Esophagus muscularis mucosa (tissue), 4 donors: ENCODE measurements at places on chromosomes 16 and 17.

DNA sequence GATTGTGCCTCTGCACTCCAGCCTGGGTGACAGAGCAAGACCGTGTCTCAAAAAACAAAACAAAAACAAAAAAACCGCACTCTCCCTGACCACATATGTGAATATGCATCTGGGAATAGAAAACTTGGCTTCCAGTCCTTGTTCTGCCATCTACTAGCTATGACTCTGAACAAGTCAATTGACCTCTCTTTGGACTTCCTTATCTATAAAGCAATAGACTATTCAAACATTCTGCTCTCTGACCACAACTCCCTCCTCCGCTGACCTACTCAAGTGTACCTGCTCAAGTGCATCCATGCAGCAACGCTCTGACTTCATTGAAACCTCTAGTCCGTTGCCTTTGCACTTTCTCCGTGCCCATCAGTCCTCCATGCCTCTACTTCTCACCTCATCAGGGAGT is 52.6 kb upstream of the KDM6B start:
- no peak for DNase-seq

GRCh38 chr16:67884684-67885083 is at the start of gene NRN1L:
Gene NRN1L (plus strand): TSS chr16:67884885. CDS start chr16:67884904, 19 bp downstream.
- DNase-seq = peak; percentile 95

- peak; percentile 84 for DNase-seq
Observed at GRCh38 chr16:66188917-66189725, 177.4 kb upstream of the CDH5 start.

- DNase-seq = no peak
Observed at GRCh38 chr17:4393806-4394205, 27.3 kb upstream of the UBE2G1 start.

- DNase-seq = no peak
Observed at GRCh38 chr16:17998550-17998949, 338.0 kb downstream of the NPIPA8 start.

GRCh38 chr16:85629326-85629725 is 16.2 kb downstream of the GSE1 start:
- DNase-seq = no peak

GRCh38 chr17:63278728-63279442 is 167.2 kb downstream of the CYB561 start:
- DNase-seq = no peak

- DNase-seq = no peak
Observed at GRCh38 chr17:27577121-27577761, 53.7 kb upstream of the LGALS9 start.

- no peak for DNase-seq
Observed at GRCh38 chr17:14228903-14229302, 7.8 kb downstream of the CDRT15 start.

DNA sequence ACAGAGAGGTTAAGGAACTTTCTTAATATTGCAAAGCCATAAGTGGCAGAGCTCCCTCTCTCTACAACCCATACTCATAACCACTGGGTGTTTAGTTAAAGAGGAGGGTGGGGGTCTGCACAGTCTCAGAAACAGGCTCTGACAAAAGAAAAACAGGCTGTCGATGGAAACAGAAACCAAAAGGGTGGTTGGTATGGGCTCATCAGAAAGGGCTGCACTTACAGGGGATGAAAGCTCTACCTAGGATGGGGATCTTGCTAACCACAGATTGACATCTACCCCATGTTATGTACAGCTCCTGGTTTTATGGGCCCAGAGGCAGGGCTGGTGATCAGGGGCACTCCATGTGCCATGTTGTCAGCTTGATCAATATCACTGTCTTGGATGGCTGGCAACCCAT is 111.4 kb downstream of the CYLD start:
- DNase-seq = peak; percentile 79

GRCh38 chr17:59331929-59332748 is 684 bp downstream of the YPEL2 start:
- no peak for DNase-seq

- no peak for DNase-seq
Observed at GRCh38 chr16:22161999-22162655, at the start of gene SDR42E2. Gene SDR42E2 (plus strand): TSS chr16:22162506. CDS start chr16:22165583, 3,077 bp downstream.

- no peak for DNase-seq
Observed at GRCh38 chr16:6122401-6122800, 1024.8 kb upstream of the EEF2KMT start.

GRCh38 chr17:5644065-5644464 is 59.8 kb upstream of the NLRP1 start:
- DNase-seq = no peak

- no peak for DNase-seq
Observed at GRCh38 chr17:29180034-29180787, at the start of gene MYO18A. Gene MYO18A (minus strand): TSS chr17:29180398. CDS start chr17:29166940, 13,458 bp downstream.

DNA sequence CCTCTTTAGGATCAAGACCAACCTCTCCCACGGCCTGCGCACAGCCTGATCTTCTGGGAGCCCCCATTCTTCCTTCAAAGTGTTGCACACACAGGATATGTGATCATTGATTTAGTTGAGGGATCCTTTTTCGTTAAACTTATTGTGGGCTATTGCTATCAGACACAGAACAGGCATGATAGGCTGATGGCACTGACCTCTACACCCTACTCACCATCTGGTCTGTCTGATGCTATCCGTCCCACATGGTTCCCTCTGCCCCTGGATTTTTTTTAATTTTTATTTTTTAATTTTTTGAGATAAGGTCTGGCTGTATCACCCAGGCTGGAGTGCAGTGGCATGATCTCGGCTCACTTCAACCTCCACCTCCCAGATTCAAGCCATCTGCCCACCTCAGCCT is 19.2 kb upstream of the LITAF start:
- no peak for DNase-seq

DNA sequence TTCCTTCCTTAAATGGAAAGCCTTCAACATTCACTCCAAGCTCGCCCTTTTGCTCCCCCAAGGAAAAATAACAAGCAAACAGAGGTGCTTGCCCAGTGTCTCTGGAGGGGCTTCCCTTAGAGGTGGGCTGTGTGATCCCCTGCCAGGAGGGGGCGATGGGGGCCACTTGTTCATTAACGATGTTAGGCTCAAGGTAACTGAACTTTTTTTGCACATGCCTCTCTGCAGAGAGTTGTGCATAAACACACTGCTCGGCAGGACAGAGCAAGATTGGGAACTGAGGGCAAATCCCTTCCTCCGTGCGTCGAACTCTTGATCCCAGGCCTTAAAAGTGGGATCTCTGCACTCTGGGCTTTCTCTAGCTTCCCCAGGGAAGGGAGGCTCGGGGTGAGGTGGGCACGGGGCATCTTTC is 15.5 kb upstream of the NAGLU start:
- no peak for DNase-seq

GRCh38 chr17:72115781-72116525 is 4.9 kb upstream of the SOX9 start:
- no peak for DNase-seq

DNA sequence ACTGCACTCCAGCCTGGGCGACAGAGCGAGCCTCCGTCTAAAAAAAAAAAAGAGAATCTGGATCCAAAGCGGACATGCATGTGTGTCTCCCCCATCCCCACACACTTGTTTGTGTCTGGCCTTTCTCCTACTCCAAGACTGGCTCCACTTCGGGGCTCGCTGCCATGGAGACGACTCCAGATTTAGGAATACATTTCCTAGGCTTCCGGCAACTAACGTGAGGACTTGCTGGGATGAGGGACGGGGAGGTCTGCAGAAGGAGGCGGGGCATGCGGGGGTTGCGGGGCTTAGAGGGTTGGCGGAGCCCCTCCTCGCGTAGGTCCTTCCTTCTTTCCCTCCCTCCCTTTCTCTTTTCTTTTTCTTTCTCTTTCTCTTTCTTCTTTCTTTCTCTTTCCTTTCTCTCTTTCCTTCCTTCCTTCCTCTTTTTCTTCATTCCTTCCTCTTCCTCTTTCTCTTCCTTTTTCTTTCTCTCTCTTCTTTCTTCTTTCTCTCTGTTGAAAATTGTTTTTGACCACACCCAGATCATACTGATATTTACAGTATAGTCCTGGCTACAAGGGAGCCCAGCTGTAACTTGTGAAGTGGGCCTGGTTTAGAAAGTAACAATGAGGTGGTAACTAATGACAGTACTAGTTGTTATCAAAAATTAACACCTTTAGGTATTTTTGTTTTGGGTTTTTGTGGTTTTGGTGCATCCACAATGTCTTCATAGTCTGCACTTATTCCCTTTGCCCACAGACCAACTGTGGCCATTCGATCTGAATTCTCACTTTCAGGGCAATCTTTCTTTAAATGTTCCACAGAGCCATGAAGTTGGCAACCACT is 25.2 kb downstream of the MIS12 start:
- no peak for DNase-seq

GRCh38 chr17:7857713-7858521 is at the start of gene CYB5D1:
Gene CYB5D1 (plus strand): TSS chr17:7858003. CDS start chr17:7858135, 132 bp downstream.
- DNase-seq = peak; percentile 98

- no peak for DNase-seq
Observed at GRCh38 chr17:78112518-78113471, 15.8 kb downstream of the TMC6 start.

GRCh38 chr16:18062713-18063112 is 273.8 kb downstream of the NPIPA8 start:
- no peak for DNase-seq

- DNase-seq = no peak
Observed at GRCh38 chr17:76481071-76481655, 13.8 kb downstream of the AANAT start.

- DNase-seq = no peak
Observed at GRCh38 chr17:1779571-1780131, 17.8 kb downstream of the SERPINF1 start.

GRCh38 chr16:67805718-67806427 is 487 bp downstream of the RANBP10 start:
- DNase-seq = no peak

GRCh38 chr16:71201054-71201453 is 29.5 kb downstream of the HYDIN start:
- no peak for DNase-seq

GRCh38 chr16:84546669-84547545 is 42.4 kb upstream of the MEAK7 start:
- no peak for DNase-seq

DNA sequence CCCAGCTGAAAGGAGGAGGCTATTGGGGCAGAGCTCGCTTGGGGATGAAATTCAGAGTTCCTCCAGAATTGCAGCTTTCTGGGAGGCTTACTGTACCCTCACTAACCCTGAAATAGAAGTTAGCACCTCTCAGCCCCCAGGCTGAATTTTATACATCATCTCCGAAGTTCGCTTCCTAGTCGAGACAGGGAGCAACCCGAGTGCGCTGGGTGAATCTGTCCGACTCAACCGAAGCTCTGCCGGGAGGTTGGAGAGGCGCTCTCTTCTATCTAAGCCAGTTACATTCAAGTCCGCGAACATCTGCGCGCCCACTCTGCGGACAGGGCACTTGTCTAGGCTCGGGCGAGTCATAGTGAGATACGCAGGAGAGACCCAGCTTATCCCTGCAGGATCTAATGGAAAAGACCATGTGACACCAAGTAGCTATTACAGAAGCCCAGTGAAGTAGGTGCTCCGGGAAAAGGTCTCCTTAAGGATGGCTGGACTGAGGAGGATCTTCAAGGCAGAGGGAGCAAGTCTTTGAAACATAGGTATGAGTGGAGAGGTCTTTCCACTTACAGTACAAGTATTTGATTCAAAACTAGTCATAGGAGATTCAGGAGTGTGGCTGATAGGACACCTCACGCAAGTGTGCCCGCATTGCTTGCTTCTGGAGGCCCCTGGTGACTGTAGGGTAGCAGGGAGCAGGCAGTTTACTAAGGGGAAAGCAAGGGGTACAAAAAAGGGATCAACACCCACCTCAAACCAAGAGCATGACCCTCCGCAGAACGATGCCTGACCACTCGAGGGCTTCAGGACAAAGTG is 646 bp upstream of the HES7 start:
- DNase-seq = no peak
